Right cardiac atrium (tissue), 5 donors: ENCODE measurements at places on chromosomes 3 and 15. TPM values are rescaled to one million over a fixed set of nuclear protein-coding genes. Genes with fewer than 3 reads are reported as not detected.

The POLQ gene
- total RNA-seq, result 0.89 TPM

DNA sequence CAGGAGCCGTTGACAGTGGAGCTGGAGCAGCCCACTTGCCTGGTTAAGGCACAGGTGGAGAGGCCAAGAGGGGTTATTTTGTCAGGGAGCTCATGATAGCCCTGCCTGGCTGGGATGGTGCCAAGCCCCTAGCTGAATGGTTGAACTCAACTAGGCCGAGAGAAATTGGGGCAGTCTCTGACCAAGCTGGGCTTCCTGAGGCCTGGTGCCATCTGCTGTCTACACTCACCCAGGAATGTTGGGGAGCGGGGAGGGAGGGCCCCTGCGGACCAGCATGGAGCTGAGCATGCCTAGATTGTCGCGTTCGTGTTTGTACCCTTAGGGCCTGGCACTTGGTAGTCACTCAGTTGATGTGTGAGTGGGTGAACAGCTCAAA is 1.2 kb downstream of the BRPF1 start:
- peak; percentile 67 for DNase-seq

The CHDH gene
- total RNA-seq, result 7.7 TPM

DNA sequence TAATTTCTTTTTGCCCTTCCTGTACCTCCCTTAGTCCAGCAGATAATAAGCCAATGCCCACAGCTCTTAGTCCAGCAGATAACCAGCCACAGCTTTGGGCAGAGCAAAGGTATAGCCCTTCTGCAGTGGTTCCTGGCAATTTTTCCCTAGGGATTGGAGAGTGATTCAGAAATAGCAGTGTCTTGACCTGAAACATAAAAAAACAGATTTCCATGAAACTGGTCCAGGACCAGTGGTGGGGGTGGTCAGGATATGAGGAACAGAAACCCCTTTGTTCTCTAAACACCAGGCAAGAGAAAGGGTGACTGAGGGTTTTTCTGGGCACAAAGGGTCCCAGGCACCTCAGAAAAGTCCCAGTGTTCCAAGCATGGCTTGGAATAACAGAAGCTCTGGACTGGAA is 103.4 kb downstream of the ARRDC4 start:
- DNase-seq, result no peak

- no peak for DNase-seq
These were observed 29.1 kb upstream of the MYRIP start for GRCh38 chr3:39780352-39780751.

DNA sequence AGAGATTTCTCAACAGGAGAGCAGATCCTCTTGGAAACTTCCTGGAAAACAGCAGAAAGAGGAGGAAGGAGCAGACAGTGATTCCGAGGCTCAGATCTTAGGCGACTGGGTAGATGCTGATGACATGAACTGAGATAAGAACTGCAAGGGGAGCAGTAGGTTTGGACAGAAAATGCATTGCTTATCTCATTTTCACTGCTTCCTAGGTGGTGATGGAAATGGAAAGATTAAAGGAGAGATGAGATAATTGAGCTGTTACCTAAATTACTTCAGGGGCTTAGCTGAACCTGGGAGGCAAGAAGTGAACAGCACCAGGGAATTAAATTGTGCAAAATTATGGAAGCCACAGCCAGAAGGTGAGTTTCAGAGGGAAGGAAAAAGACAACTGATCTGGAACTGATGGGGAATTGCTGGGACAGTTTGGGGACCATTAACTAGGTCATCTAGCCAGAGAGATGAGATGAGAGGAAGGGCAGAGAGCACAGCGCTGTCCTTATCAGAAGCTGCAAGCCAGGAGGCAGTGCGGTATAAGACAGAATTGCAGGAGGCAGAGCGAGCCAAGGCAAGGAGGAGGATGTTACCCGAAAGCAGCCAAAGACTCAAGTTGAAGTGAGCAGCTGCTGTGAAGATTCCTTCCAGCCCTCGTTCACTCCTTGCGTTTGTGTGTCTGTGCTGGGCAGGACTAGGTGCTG is 140.4 kb downstream of the SRGAP3 start:
- no peak for DNase-seq

DNA sequence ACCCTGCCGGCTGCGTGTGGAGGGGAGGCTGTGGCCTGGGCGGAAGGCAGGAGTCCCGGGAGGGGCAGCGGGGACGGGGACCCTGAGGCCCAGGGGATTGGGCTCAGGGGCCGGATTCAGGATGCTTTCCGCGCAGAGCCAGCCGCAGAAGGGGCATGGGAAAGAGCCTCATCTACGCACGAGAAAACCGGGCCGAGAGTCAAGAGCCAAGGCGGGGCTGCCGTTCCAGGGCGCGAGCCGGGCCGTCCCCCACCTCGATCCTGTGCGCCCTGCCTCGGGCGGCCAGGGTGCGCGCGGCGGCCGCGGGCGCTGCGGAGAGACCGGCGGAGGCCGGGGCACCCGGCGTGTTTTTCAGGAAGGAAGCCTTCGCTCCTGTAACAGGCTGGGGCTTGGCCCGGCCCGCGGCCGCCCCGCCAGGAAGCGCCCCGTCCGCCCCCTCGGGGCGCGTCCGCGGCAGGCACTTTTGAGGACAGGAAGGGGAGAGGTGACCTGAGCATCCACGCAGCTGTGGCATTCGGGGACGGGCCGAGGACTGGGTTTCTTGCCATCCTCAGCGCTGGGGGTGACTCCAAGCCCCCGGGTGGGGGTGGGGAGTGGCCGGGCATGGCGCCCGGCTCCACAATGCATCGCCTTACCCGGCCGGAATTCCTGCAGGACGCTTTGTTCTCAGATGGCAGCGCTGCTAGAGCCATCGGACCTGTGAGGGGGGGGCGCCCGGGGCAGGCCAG is 62.3 kb upstream of the GATA2 start:
- peak; percentile 75 for DNase-seq

DNA sequence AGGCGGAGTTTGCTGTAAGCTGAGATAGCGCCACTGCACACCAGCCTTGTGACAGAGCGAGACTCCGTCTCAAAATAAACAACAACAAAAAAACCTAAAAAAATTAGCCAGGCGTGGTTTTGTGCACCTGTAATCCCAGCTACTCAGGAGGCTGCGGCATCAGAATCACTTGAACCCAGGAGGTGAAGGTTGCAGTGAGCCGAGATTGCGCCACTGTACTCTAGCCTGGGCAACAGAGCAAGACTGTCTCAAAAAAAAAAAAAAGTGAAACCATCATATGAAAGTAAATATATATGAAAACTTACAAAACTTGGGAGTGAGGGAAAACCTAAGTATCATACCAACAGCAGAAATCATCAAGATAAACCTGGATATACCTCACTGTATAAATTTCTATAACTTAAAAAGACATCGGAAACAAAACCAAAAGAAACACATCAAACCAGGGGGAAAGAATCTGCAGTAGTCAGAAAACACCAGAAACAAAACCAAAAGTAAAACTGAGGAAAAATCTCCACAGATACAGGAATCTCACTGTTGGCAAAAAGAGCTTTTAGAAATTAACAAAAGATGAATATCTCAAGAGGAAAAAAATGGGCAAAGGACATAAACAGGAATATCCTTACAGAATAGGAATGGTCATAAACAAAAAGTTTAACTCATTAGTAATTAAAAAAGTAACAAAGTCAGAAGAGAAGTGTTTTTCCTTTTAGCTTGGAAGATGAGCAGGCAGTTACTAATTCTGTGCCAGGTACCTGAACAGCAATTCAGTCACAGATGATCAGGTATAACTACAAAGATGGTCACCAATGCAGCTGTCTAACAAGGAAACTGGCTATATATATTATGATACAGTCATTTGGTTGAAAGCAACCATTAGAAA is 41.3 kb downstream of the ETV5 start:
- no peak for DNase-seq

DNA sequence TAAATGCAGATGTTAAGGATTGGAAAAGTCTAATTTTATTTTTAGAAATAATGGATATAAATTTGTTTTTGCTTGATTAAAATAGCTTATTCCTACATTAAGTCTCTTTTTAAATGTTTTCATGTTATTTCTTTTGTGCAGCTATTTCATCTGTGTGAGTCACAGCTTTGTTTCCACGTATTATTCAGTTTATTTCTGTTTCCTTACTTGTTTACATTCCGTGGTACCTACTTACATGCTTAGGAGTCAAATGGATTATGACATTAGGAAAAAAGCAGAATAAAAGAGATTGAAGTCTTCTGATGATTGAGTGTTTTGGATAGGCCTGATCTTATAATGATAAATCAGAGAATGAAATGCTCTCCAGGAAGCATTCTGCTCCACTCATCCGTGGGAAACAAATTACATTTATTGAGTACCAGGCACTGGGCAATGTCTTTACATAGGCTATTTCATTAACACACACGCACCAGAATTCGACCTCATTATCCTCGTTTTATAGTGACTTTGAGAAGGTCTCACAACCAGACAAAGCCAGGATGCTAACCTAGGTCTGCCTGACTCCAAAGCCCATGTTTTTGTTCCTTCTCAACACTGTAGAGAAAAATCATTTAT is 38.1 kb upstream of the RASA2 start:
- DNase-seq, result no peak

The MEIS2 gene
- 28.9 TPM for total RNA-seq

GRCh38 chr3:138172625-138173024 is 2.1 kb downstream of the DBR1 start:
- no peak for DNase-seq

The FBXO40 gene
- total RNA-seq, result 228 TPM

DNA sequence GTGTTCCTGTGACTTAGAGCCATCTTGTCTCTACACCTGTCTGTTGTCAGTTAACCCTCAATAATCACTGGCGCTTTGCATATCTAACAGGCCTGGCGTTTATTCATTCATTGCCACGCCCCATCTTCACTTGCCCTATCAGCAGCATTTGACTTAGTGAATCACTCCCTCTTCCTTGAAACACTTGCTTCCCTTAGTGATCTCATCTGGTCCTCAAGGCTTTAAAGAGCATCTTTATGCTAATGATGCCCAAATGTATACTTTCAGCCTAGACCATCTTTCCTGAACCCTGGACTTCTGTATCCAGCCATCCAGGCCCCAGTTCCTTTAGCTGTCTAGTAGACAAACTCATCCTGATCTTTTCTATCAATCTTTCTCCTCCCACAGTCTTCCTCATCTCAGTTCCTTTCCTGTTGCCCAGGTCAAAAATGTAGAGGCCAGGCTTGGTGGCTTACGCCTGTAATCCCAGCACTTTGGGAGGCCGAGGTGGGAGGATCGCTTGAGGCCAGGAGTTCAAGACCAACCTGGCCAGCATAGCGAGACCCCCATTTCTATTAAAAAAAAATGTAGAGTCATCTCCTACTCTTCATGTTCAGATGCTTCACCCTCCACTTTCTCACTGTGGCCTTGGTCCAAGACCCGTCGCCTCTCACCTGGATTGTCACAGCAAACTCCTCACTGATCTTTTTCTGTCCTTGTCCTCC is 1.4 kb upstream of the IGDCC4 start:
- DNase-seq, result no peak

DNA sequence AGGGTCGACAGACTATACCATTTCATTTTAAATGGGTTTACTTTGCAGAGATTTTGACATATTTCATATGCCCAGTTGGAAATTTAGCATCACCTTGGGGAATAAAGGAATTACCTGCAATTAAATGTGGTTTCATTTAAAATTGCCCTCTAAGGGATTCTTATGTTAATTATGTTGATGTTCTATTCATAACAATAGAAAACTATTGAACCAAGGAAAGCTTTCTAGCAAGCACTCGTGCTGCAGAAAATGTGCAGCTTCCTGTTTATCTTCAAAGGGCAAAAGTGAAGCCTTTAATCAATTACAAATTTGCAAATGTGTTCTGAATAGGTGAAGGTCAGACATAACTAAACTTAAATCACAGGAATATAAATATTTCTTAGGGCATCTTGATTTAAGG is 352.1 kb downstream of the CHST2 start:
- no peak for DNase-seq

The SERPINI2 gene
- 1.5 TPM for total RNA-seq

DNA sequence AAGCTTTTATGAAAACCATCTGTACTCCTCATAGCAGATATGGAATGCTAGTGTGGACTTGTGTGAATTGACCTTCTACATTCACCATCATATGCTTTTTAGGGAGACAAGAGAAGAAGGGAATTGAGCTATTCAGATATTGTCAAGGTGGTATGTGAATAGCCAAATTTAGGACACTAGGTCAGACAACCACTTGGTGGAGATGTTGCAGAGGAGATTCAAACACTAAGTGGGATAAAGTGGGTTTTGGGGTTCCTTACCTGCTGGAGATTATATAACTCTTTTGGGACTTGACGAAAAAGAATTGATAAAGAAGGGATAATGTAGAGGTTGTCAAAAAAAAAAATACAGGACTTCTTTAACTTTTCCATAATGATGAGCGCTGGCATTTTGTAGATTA is 231.8 kb upstream of the THRB start:
- DNase-seq, result no peak

GRCh38 chr3:31896648-31897433 is 84.2 kb downstream of the OSBPL10 start:
- DNase-seq, result no peak
